Type B pancreatic cell (in vitro differentiated cells): ENCODE measurements at places on chromosomes 3 and 15.

- H3K36me3 ChIP-seq = peaks cover 24% of the 10 kb centered on the region
- H3K27ac ChIP-seq = peak overlapping the region; percentile 87
- peaks cover 27% of the 10 kb centered on the region for H3K4me1 ChIP-seq
- no peak for DNase-seq
- no peak overlapping the region for H3K4me3 ChIP-seq
- no peaks in the 10 kb centered on the region for H3K27me3 ChIP-seq
Observed at GRCh38 chr15:98896002-98896721, 111.4 kb downstream of the PGPEP1L start.

- peaks cover 3% of the 10 kb centered on the region for H3K36me3 ChIP-seq
- peaks cover 4% of the 10 kb centered on the region for H3K4me1 ChIP-seq
- no peaks in the 10 kb centered on the region for H3K27me3 ChIP-seq
Observed at GRCh38 chr3:12822725-12823373, 18.5 kb downstream of the RPL32 start.

DNA sequence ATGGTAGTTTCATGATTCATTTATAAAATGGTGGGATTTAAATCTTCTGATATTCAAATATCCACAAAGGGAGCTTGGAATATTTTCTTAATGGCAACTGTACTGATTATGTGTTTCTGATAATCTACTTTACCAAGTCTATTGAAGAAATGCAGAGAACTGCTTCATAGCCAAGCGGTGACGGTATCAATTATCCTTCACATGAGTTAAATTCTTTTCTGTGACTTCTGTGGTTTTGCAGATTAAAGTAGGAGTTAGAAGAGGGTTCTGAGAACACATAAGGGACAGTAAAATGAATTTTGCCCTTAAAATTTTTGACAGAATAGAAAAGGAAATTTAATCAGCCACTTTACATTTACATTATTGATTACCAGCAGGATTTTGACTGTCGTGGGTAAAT is 563.2 kb downstream of the GBE1 start:
- H3K27ac ChIP-seq = no peak overlapping the region
- H3K27me3 ChIP-seq = no peaks in the 10 kb centered on the region
- DNase-seq = no peak
- H3K36me3 ChIP-seq = no peaks in the 10 kb centered on the region
- no peak overlapping the region for H3K4me3 ChIP-seq

DNA sequence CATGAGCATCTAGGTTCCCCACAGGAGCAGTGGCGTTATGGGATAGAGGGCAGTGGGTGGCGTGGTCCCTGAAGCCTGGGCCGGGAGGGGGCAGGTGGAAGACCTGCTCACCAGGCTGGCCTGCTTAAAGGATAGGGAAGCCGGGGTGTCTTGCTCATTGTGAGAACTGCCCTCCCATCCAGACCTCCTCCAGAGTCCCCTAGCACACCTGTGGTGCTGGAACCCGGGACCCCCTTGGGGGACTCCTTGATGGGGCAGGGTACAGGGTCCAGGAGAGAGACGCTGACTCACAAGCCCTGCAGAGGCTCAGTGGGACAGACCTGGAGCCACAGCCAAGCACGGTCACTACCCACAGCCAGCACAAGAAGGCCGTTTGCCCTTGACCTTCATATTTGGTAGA is 2.8 kb upstream of the RHCG start:
- no peak for DNase-seq
- peak overlapping the region; percentile 96 for H3K27ac ChIP-seq
- no peaks in the 10 kb centered on the region for H3K36me3 ChIP-seq
- H3K4me1 ChIP-seq = no peaks in the 10 kb centered on the region
- peaks cover 59% of the 10 kb centered on the region for H3K27me3 ChIP-seq
- H3K4me3 ChIP-seq = no peak overlapping the region

DNA sequence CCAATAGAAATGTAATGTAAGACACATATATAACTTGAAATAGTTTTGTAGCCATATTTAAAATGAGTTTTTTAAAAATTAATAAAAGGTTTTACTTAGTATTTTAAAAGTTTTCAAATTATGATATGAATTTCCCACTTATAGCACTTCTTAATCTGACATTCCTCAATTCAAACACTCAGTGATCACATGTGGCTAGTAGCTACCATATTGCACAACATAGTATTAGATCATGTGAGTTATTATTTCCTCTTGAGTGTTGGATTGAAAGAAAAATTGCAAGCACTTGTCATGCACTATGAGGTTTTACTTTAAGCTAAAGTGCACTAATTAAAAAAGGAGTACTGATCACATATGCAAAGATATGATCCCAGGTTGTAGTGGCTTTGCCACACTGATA is 453.4 kb upstream of the ROBO2 start:
- H3K36me3 ChIP-seq = no peaks in the 10 kb centered on the region
- DNase-seq = no peak
- H3K4me3 ChIP-seq = no peak overlapping the region
- no peaks in the 10 kb centered on the region for H3K27me3 ChIP-seq
- no peak overlapping the region for H3K27ac ChIP-seq

GRCh38 chr3:78129707-78130106 is 1089.8 kb downstream of the ROBO2 start:
- no peaks in the 10 kb centered on the region for H3K4me1 ChIP-seq
- H3K27ac ChIP-seq = no peak overlapping the region
- H3K4me3 ChIP-seq = no peak overlapping the region
- no peak for DNase-seq
- no peaks in the 10 kb centered on the region for H3K36me3 ChIP-seq
